Activated CD8-positive, alpha-beta memory T cell treated with anti-CD3 and anti-CD28 coated beads for 48 hours (primary cell): ENCODE measurements at places on chromosomes 1 and 21.

DNA sequence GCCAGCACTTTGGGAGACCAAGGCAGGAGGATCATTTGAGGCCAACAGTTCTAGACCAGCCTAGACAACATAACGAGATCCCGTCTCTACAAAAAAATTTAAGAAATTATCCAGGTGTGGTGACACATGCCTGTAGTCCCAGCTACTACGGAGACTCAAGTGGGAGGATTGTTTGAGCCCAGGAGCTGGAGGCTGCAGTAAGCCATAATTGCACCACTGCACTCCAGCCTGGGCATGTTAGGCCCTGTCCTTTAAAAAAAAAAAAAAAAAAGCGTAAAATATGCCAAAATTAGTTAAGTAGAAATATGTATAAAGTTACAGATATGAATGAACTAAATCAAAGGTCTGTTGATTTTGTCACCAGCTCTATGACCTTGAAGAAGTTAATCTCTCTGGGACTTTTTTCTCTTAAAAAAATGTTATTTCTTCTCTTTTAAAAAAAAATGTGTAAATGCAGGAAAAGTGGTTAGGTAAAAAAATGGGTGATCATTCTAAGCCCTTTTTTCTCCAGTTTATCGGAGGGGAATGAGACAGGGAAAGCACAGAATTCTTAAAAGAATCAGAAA, 7.0 kb downstream of the EGLN1 start:
- DNase-seq = no peak

- peak; percentile 51 for DNase-seq
Observed at GRCh38 chr1:59814180-59814900, 409 bp upstream of the HOOK1 start.

DNA sequence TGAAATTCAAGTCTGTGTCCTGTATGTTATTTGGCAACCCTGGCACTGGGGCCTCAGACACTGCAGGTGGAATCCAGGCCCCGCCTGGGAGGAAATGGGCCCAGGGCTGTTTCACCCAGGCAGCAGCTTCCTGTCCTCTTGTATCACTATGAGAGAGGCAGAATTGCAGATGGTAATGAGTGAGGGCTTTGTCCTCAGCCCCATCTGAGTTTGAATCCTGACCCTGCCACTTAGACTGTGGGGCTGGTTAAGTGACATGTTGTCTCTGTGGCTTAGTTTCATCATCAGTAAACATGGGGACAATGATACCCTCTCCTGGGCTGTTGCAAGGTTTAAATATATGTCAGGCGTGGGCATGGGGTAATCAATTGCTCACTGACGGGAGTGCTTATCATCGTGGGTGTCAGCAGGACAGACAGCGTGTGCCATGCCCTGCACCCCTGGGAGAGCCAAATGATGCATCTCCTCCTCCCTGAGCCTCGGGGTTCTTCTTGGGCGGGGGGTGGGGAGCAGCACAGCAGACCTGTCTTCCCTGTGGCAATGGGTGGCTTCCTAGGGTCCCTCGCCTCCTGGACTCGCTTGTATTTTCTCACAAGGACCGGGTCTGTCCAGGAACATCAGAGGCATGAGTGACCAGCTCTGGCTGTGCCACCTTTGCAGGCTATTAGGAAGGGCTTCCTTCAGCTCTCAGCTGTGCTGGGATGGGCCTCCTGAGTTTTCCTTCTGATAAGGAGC, 42.1 kb downstream of the ARHGEF10L start:
- no peak for DNase-seq

GRCh38 chr1:62688687-62689085, 500 bp upstream of the DOCK7 start:
- DNase-seq = no peak

- no peak for DNase-seq
Observed at GRCh38 chr1:233639611-233640010, 25.7 kb downstream of the KCNK1 start.

GRCh38 chr21:44701023-44701400, 4.0 kb downstream of the KRTAP10-12 start:
- no peak for DNase-seq

GRCh38 chr21:32884062-32884461, 112.5 kb upstream of the PAXBP1 start:
- no peak for DNase-seq

GRCh38 chr1:11041048-11041447, 6.0 kb downstream of the MASP2 start:
- no peak for DNase-seq

DNA sequence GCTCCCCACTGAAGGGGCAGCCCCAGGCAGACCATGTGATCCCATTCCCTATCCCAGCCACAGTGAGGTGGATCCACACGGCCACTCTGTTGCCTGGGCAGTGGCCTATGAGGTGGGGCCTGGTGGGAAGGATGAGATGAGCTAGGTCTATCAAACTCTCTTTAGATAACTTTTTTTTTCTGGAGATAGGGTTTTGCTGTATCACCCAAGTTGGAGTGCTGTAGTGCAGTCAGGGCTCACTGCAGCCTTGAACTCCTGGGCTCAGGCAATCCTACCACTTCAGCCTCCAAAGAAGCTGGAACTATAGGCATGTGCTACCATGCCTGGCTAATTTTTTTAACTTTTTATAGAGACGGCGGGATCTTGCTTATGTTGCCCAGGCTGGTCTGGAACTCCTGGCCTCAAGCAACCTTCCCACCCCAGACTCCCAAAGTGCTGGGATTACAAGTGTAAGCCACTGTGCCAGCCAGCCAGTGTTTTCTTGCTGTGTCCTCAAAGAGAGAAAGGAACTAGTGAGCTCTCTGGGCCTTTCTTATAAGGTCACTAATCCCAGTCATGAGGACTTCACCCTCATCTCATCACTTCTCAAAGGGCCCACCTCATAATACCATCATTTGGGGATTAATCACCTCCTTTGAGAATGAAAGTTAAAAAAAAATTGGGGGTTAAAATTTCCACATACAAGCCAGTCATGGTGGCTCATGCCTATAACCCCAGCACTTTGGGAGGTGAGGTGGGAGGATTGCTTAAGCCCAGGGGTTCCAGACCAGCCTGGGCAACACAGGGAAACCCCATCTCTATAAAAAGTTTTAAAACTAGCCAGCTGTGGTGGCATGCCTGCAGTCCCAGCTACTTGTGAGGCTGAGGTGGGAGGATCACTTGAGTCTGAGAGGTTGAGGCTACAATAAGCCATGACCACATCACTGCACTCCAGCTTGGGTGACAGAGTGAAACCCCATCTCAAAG, 36.6 kb downstream of the H3-3A start:
- no peak for DNase-seq

DNA sequence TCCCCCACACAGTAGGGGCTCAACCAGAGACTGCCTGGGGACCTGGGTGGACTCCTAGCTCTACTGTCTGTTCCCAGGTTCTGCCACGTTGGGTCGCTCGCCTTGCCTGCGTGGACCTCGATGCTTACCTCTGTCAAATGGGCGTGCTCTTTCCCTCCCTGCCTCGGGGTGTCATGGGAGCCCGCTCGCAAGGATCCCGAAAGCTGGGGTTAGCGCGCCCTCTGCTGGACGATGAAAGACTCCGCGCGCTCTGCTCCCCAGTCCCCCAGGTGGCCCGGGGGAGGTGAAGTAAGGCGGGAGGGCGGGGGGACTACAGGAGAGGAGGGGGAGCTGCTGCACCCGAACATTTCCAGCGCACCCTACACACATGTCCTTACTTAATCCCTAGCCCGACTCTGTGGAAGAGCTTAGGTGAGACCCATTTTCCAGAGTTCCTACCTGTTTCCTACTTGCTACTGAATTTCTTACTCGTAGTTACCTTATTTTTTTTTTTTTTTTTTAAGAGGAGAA, 2.3 kb upstream of the BSND start:
- DNase-seq = peak; percentile 54

GRCh38 chr1:113769601-113769970, 10.3 kb upstream of the PHTF1 start:
- DNase-seq = no peak

- no peak for DNase-seq
Observed at GRCh38 chr1:94726981-94727685, 93.0 kb upstream of the SLC44A3 start.

- no peak for DNase-seq
Observed at GRCh38 chr1:151312411-151312810, 14.8 kb downstream of the PI4KB start.

DNA sequence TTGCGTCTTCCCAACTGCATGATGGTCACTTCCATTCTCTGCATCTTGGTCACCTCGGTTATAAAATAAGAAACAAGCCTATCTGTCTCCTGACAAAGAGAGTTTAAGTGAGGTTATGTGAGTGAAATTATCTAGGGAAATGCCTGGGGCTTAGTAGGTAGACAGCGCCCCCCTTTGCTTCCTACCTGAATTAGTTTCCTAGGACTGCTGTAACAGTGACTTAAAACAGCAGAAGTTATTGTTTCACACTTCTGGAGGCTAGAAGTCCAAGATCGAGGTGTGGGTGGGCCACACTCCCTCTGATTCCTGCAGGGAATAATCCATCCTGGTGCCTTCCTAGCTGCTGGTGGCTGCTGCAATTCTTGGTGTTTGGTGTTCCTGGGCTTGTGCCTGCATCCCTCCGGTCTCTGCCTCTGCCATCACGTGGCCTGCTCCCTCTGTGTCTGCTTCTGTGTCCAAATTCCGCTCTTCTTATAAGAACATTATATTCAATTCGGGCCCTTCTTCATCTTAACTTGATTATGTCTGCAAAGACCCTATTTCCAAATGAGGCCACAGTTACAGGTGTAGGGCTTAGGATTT, 92.6 kb downstream of the IGSF21 start:
- DNase-seq = no peak

GRCh38 chr21:45276596-45276995, 11.1 kb downstream of the POFUT2 start:
- no peak for DNase-seq

- no peak for DNase-seq
Observed at GRCh38 chr1:13930151-13930550, 230.2 kb downstream of the PRDM2 start.
